ENCODE measurements at places on chromosomes 4 and X.

- DNase-seq, result no peak
Measured at GRCh38 chrX:151713849-151714248, 2.0 kb upstream of the FATE1 start.

DNA sequence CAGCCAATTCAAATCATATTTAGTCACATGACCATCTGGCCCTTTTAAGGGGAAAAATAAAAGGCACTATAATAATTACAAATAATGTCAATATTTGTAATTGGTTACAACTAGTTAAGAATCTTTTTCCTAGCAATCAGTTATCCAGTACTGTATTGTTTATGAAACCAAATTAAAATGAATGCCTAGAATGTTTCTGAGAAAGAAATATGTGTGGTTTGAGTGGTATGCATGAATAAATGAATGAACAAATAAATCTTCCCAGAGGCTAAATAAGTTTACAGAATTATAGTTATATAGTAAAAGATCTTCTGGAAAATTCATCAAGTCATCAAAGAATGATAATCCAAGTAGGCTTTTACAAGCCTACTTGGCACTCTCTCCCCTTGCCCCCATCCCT is 55.8 kb upstream of the F8A3 start:
- no peak for DNase-seq

DNA sequence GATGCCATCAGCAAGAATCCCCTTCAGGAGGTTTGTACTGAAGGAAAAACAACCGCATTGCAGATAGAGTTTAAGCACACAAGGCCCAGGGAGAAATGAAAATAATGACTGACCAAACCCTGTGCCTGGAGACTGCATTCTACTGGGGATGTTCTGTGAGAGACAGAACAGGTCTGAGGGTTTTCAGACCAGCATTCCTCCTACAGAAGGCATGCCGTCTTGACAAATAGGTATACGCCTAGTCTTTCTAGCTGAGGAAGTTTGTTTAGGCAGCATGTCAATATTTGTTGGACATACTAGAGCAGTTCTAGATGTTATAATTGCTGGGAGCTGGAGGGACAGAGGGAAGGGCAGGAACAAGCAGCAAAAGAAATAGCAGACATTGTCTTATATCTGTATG is 68.4 kb upstream of the SCOC start:
- no peak for DNase-seq

GRCh38 chr4:42282081-42282901 is 115.0 kb upstream of the SHISA3 start:
- peak; percentile 68 for DNase-seq

GRCh38 chrX:97787311-97787710 is 903.6 kb downstream of the RPA4 start:
- no peak for DNase-seq

DNA sequence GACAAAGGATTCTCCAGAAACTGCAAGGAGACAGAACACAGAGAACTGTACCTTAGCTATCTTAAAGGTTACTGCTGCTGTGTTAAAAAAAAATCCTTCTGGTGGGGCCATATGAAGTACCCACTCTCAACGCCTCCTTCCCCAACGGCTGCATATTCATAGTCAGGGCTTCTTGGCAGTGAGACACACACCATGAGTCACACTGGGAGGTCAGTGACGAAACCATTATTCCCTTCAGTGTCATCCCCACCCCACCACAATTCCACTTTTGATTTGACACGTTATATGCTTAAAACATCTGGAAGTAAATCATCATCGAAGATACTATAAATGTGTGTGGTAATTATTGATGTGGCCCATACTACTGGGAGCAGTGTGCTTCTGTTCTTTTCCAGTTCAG is 271.5 kb downstream of the LDB2 start:
- DNase-seq, result peak; percentile 95

- no peak for DNase-seq
Measured at GRCh38 chrX:102744307-102744706, 23.8 kb downstream of the GPRASP3 start.

DNA sequence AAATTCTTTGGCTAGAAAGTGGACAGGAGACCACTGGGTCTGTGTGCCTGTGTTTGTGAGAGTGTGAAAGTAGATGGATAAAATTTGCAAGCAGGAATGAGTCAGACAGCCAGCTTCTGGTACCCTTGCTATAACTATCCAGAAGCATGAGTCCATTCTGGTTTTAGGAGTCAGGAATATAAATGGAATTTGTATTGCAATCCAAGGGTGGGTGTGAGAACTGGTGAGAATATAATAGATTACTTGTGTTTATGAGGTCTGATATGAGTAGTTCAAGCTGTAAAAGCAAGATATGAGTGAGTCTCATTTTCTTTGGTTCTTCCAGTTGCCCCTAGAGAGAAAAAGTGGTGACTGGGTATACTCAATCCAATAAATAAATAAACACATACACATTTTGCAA is 212.7 kb upstream of the TAPT1 start:
- peak; percentile 51 for DNase-seq

DNA sequence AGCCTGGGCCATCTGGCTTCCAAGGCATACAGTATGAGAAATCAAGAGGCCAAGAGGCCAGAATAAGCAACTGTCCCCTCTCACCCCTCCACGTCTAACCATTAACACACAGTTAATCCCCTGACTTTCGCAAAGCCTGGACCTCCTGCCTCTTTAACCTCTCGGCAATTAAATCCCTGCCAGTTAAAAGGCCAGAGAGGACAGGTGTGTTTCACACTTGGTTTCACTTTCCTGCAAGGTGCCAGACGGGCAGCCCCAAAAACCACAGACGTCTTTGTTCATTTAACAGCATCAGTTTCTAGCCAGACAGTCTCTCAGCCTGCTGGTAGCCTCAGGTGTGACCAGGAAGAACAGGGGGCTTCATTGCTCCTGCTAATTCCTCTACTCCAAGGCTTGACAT is 91.1 kb upstream of the KIT start:
- no peak for DNase-seq

Measured in fibroblast of upper back skin (primary cell).